Fibroblast of mammary gland (primary cell): ENCODE measurements at places on chromosomes 7 and 10.

GRCh38 chr10:119377958-119378736 lies 164.4 kb downstream of the RGS10 start:
- DNase-seq = no peak

- DNase-seq = peak; percentile 52
These were observed 71.7 kb downstream of the NOD1 start for GRCh38 chr7:30406664-30407425.

- no peak for DNase-seq
These were observed 533.8 kb upstream of the CNTNAP2 start for GRCh38 chr7:145582742-145583303.

GRCh38 chr10:44278837-44279324 lies 106.0 kb downstream of the CXCL12 start:
- DNase-seq = peak; percentile 31

DNA sequence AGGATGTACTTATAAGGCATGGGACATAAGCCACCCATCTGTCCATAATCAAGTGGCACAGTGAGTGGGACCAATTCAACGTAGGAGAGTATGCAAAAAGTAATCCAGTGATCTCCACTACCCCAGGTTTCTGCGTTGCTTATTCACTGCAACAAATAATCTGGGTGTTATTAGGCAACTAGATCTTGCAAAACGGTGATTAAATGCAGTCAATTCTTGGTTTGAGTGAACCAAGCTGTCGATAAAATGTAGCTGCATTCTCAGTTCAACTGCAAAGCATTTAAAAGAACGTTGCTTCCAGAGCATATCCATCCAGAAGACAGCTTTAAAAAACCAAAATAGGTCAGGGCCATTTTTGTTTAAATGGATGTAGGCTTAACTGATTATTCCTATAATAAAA lies 5.0 kb downstream of the LSMEM1 start:
- no peak for DNase-seq

DNA sequence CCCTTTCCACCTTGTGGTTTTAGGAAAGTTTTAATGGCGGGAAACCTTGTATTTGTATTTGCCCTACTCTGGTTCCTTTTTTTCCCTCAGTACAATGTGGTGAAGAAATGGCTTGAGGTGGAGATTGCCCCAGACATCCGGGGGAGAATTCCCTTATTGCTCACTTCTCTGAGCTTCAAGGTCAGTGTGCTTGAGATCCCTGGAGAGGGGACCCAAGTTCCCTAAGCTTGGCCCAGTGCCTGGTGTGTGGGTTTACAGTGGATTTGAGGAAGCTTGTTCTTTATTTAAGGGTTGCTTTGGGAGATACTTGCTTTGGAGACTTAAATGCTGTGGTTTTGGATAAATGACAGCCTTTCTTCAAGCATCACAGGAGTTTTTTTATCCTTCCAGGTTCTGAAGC lies 18.3 kb downstream of the CALHM2 start:
- peak; percentile 82 for DNase-seq

- DNase-seq = no peak
These were observed 1.3 kb downstream of the FAS start for GRCh38 chr10:88991899-88992320.

- peak; percentile 94 for DNase-seq
These were observed 230.5 kb upstream of the AUTS2 start for GRCh38 chr7:69367780-69368179.

GRCh38 chr10:606762-607544 lies 82.5 kb downstream of the DIP2C start:
- DNase-seq = no peak

DNA sequence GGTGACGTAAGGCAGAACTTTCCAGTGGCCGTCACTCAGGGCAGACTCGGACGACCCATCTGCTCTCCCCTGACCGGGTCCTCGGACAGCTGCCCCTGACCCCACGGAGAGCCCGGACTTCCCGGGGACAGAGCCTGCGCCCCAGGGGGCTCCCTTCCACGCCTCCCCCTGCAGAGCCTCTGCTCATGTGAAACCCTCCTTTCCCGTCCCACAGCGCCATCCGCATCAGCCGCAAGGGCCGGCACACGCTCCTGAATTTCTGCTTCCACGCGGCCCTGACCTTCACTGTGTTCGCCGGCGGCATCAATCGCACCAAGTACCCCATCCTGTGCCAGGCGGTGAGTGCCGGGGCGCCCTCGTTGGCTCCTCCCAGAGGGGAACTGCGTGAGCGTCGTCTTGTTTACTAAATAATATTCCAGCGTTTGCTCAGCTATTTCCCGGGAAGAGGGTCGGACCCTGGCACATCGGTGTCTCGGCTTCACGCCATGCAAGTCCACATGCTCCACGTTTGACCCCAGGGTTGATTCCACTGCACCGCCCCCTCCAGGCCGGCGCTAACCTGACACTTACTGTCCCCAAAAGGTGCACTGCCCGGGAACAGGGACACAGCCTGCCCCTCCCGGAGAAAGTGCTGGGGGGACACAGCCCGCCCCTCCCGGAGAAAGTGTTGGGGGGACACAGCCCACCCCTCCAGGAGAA lies 10.9 kb downstream of the ADGRA1 start:
- no peak for DNase-seq

- DNase-seq = no peak
These were observed 156.0 kb downstream of the FAM107B start for GRCh38 chr10:14618674-14619073.

DNA sequence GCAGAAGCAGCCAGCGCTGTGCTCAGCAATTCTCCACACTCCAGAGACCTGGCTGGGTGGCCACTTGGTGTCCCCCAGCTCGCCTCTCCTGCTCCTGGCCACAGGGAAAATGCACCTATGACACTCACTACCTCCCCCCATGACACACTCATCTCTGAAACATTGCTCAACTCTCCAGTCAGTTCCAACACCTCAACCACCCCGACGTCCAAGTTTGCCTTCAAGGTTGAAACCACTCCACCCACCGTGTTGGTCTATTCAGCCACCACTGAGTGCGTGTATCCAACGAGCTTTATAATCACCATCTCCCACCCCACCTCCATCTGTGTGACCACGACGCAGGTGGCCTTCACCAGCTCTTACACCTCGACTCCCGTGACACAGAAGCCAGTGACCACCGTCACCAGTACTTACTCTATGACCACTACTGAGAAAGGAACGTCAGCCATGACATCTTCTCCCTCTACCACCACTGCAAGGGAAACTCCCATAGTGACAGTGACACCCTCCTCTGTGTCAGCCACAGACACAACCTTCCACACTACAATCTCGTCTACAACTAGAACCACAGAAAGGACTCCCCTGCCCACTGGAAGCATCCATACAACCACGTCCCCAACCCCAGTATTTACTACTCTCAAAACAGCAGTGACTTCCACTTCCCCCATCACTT lies 2.7 kb downstream of the MUC3A start:
- DNase-seq = no peak

DNA sequence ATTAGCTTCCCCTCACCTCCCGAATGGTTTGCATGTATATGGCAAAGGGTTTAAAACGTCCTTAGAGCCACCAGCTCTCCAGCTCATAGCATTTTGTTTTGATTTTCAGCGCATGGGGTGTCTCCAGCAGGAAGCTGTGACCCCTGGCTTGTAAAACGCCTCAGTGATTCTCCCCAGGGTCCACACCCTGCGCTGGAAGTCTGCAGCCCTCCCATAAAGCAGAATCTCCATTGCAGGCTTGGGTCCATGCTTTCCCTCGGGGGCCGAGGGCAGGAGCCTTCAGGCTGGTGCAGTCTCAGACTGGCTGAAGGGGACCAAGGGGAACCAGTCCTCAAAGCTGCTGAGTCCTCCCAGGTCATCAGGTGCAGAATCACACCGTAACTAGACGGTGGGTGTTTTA lies 109.7 kb downstream of the VIPR2 start:
- no peak for DNase-seq

GRCh38 chr10:51861731-51862130 lies 162.3 kb upstream of the CSTF2T start:
- DNase-seq = no peak

DNA sequence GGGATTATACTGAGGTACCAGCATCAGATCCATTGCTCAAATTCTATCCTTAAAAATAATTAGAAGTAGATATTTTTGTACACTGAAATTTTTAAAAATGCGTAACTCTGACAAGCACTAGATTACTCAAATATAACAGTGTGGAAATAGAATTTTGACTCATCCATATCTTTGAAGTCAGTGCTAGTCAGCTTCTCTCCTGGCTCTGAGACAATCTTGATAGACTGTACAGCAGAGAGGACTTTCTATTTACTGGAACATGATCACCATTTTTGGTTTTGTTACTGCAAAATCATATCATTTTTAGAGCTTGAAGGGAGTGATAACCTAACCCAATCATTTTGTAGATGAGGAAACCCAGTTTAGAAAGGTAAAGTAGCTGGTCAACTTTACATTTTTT lies 195.0 kb downstream of the MTERF1 start:
- DNase-seq = peak; percentile 67

DNA sequence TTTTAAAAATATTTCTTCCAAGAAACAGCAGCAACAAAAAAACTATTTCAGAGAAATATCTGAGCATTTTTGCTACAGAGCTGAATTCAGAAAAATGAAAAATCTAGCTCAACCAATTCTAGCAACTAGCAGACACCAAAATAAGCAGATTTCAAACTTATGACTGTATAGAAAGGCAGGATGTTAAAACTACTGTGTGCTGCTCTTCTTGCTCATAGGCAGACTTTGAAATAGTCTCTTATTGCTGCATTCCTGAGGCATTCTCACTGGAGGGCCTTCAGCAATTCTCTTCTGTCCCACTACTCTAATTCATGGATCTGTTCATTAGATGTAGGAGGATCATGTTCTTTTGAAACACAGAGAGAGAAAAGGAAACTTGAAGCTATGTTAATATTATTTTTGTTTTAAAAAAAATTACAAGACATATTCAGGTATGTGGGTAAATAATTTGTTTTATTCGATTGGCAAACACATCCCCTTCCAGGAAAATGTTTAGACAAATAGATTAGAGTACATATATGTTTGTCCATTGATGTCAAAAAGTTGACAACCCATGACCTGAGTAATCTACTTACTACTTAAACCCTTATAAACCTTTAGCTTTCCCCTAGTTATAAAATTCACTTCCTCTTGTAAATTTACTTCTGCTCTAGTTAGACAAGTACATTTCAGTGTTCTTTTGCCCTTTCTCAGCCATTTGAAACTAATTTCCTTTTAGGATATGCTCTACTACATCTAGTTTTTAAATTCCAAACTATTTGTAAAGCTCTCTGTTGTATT lies 428.2 kb upstream of the POT1 start:
- no peak for DNase-seq

- DNase-seq = no peak
These were observed 57.1 kb downstream of the AOC1 start for GRCh38 chr7:150909200-150909995.

DNA sequence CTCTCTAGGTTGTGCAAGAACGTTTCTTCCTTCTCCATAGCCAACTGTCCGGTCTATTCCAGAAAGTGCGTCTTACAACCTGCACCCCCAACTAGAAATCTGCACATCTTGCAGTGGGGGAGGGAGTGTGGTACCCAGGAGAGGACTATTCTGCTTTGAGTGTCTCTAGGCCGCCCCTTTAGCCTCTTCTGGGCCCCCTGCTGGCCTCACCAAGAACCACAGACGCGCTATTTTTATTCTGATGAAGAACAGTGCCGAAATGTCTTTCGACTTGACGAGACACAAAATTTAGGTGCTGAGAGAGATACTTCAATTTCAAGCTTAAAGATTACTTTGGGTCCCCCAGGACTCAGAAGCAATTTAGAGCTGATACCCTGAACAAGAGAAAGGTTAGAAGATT lies 1.0 kb downstream of the CNPY1 start:
- DNase-seq = no peak

GRCh38 chr7:50697748-50698147 lies 84.9 kb downstream of the GRB10 start:
- no peak for DNase-seq

DNA sequence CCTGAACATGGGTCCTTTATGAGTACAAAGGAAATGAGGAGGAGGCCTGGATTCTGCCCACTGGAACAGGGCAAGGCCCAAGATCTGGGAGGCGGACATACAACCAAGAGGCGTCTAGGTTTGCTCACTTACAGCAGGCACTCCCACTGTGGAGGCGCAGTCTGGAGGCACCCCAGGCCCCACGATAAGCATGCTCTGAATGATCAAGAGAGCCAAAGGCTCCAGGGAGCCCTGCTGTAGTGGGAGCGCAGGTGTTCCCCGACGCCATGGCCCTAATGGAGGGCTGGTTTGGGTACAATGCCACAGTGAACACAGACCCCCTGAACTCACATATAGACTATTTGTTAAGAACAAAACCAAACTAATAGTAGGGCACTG lies 88.1 kb downstream of the FAM53B start:
- no peak for DNase-seq

GRCh38 chr7:139180700-139181311 lies 50.2 kb upstream of the UBN2 start:
- peak; percentile 3 for DNase-seq

GRCh38 chr10:6089334-6090219 lies 743 bp downstream of the RBM17 start:
- DNase-seq = no peak

- no peak for DNase-seq
These were observed 3.9 kb downstream of the CARD11 start for GRCh38 chr7:3039787-3040186.

GRCh38 chr7:143992670-143993069 lies 7.5 kb upstream of the OR6B1 start:
- DNase-seq = no peak

DNA sequence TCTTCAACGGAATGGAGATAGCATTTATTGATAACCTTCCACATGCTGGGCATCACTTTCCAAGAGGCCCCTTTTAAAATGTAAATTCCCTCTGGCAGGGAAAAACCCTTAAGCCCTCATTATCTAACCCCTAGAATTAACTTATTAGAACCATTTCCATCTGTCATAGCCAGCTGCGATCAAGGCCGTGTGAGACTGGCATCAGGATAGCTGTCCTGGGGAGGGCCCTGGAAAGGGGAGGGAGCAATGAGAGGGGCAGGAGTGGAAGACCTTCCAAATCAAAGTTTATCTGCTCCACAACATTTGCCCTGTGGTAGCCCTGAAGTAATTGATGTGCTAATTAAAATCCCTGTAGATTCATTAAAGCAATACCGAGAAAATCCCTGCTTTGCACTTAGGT lies 45.0 kb upstream of the JAZF1 start:
- no peak for DNase-seq

- DNase-seq = no peak
These were observed 817 bp upstream of the DNAJB6 start for GRCh38 chr7:157335991-157336382.

DNA sequence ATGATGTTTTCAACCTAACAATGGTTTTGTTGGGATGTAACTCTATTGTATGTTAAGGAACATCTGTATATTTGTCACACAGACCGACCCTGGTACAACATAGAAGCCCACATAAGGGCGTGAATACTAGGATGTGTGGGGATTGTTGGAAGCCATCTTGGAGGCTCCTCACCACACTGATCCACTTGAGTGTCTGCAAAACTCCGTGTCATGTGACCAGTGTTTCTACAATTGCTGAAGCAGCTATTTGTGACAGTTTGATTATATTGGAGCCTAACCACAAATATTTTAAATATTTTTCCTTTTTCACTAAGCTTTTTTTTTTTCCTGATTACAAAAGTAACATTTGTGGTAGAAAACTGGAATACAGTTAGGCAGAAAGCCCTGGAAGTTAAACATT lies 27.9 kb downstream of the RALA start:
- DNase-seq = peak; percentile 57

- DNase-seq = no peak
These were observed 10.4 kb upstream of the PIP4K2A start for GRCh38 chr10:22724773-22725172.

- no peak for DNase-seq
These were observed 90.8 kb downstream of the OTUD1 start for GRCh38 chr10:23529625-23530024.
